Osteoblast (primary cell): ENCODE measurements at places on chromosomes 12 and 14. TPM values are rescaled to one million over a fixed set of nuclear protein-coding genes. Genes with fewer than 3 reads are reported as not detected.

Gene CNTN1
- 0.29 and 0.36 TPM in 2 replicates for total RNA-seq

- no peak for DNase-seq
These were observed 1372.1 kb upstream of the SEL1L start for GRCh38 chr14:82905762-82906161.

Gene ASB2
- 0.88 and 1.1 TPM in 2 replicates for total RNA-seq

Gene NFATC4
- 101 and 107 TPM in 2 replicates for total RNA-seq

- no peak for DNase-seq
These were observed 217.5 kb upstream of the C14orf180 start for GRCh38 chr14:104361921-104362681.

Gene KRT5
- total RNA-seq, result 0.36 TPM in 1 of 2 replicates, not detected in the other

- no peak for DNase-seq
These were observed 64.1 kb upstream of the JDP2 start for GRCh38 chr14:75363570-75364227.

Gene ABHD12B
- total RNA-seq, result not detected in 2 replicates

GRCh38 chr14:100402631-100403030 lies 79.5 kb downstream of the SLC25A47 start:
- no peak for DNase-seq

GRCh38 chr12:57384478-57384877 lies 46.4 kb downstream of the R3HDM2 start:
- peak; percentile 45 for DNase-seq

GRCh38 chr14:22646570-22647254 lies 2.6 kb upstream of the OR6J1 start:
- DNase-seq, result peak; percentile 92
